SK-N-SH treated with all-trans-retinoic acid at 6 μM for 48 hours (cell line): ENCODE measurements at places on chromosomes 2 and 18.
A peak's percentile ranks its signal among the peaks of the same experiment; 100 is the strongest.

DNA sequence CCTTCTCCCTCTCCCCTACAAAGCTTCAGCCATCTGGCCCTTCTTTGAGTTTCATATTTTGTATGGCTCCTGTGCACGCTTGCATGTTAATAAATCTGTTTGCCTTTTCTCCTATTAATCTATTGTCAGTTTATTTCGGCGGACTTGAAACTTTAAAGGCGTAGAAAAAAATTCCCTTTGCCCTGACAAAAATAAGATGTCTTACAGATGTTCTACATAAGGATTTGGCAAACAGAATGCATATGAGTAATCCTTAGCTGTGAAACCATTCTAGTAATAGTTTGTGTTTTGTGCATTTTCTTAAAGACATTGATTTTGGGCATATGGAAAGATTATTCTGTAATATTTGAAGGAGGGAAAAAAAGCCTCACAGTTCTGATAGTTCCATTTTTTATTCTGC, 15.0 kb upstream of the BMPR2 start:
- no peak for ATAC-seq

DNA sequence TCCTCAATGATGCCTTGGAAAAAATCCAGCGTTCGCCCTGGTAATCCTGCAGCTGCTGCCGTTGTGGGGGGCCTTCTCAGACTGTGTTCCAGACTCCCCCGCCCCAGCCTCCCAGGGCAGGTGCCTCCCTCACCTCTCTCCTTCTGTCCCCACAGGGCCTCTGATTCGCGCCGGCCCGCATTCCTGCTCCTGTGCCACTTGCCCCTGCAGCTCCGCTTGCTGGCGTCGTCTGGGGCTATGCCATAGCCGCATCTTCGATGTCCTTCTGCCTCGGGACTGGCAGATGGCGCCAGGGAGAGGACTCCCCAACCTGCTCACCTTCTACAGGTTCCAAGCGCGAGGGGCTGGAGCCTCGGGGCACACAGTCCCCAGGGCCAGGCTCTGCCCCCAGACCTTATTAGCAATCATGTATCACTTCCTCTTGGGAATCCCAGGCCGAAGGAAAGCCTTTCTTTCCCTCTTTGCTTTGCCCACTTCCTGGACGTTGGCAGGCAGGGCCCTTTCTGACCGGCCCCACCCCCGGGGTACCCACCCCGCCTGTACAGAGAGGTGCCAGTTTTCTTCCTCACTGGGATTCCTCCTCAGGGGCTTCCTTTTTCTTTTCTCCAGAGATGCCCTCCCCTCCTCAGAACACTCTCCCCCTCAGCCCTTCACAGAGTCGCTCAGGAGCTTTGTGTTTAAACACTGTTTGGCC, 4.4 kb downstream of the SPATA3 start:
- peak; percentile 55; the same call in 2 of the 3 replicates for ATAC-seq

GRCh38 chr2:175834477-175834876, 167.6 kb downstream of the LNPK start:
- ATAC-seq: no peak

DNA sequence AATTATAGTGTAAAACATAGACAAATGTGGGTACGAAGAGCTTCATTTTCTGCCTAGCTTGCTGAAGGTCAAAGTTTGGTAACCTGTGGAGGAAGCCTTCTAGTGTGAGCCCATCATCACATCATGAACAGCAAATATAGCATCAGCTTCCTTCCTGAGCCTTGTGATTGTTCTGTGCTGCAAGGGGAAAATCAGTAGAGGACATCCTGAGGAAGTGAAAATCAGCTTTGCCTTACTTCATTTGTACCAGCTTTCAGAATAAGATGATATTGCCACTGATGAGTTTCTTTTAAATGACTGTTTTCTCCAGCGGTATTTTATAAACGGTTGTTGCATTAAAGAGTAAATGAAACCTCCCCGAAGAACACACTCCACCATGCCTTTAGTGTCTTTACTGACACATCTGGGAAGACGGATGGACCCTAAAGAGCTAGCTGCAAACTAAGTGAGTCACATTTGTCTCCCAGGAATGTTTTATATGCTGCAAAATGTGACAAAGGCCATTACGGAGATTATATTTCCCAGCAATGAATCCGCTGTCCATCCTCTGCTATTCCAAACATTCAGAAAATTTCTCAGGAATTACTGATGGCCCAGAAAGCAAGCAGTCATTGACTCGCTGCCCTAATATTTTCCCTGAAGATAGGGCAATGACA, 1272.8 kb downstream of the SUCLG1 start:
- ATAC-seq: no peak

DNA sequence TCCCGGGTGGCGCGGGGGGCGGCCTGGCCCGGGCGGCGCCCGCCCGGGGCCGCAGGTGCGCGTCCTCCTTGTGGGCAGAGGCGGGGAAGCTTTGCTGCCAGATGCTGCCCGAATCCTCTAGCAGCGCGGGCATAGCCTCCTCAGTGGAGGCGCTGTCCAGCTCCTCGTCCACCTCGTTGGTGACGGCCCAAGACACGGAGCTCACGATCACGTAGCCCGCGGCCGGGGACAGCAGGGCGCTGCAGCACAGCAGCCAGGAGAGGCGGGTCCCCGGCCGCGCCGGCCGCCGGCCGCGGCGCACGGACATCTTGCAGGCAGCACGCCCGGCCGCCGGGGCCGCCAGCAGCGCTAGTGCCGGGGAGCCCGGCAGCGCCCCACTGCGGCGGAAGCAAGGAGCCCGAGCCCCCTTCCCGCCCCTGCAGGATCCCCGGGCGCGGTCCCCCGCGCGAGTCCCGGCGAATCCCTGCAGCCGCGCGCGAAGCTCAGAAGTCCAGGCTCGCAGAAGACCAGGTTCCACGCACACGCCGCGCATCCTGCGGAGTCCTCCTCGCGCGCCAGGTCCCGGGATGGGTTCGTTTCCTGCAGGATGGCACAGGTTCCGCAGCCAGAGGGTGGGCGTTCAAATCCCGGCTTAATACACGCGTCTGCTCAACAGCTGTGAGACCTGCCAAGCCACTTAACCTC, at the start of gene CREG2:
Gene CREG2, minus strand, starts transcription at position 353 of the 684 bp plus-strand sequence. Its CDS starts 46 bp downstream, at position 307.
- peak; percentile 91 for ATAC-seq

GRCh38 chr2:218129458-218130135, 3.8 kb downstream of the CXCR2 start:
- no peak for ATAC-seq

DNA sequence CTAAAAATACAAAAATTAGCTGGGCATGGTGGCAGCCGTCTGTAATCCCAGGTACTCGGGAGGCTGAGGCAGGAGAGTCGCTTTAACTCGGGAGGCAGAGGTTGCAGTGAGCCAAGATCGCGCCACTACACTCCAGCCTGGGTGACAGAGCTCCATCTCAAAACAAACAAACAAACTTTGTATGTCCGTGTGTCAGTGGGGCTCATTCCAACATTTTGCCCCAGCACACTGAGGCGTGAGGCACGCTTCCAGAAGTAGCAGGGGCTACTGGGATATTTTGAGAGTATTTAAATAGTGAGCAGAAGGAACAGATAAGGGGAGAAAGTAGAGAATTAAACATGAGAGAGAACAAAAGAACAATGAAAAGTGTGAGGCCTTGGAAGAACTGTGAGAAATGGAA, 83.3 kb upstream of the TANK start:
- ATAC-seq: no peak
